Gastroesophageal sphincter (tissue), 4 donors: ENCODE measurements at places on chromosomes 12 and 14. TPM values are rescaled to one million over a fixed set of nuclear protein-coding genes. Genes with fewer than 3 reads are reported as not detected.

MAP3K9 gene
- total RNA-seq, result 0.62 TPM

GRCh38 chr12:93042283-93042682 lies 113.2 kb upstream of the EEA1 start:
- ATAC-seq, result no peak

DNA sequence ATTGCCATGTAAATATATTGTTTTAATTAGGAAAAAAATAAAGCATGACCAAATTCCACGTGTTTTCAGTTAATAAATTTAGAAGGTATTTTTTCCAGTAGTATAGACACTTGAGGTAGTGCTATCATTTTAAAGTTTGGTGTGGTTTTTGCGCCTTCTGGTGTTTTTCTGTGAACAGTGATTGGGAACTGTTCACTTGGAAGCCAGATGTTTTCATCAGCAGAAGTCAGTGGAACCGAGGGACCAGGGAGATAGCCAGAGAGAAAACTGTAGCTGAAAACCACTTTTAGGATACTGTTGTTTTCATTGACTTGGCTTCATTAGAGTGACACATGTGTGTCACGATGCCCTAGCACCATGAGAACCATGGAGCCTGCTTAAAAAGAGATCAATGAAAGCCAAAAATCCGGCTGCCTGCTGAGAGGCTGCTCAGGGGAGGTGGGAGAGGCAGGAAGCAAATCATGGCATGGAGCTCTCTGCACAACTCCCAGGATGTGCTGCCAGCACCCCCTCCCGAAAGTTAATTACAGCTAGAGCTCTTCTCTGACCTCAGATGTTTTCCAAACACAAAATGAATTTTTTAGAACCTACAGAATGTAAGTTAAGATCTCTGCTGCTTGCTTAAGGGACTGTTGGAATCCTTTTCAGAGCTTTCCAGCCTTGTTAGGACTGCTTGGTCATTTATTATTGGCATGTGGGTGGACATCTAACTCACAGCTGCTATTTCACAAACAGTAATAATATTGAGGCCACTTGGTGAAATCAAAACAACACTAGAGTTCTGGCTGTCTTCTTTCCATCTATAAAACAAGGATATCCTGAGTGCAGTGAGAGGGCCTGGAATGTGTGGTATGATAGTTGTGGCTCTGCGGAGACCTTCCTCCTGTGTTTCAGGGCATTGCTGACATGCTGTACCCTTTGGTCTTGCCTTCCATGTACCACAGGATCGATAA lies 192.3 kb downstream of the ANO4 start:
- peak; percentile 62 for ATAC-seq

DNA sequence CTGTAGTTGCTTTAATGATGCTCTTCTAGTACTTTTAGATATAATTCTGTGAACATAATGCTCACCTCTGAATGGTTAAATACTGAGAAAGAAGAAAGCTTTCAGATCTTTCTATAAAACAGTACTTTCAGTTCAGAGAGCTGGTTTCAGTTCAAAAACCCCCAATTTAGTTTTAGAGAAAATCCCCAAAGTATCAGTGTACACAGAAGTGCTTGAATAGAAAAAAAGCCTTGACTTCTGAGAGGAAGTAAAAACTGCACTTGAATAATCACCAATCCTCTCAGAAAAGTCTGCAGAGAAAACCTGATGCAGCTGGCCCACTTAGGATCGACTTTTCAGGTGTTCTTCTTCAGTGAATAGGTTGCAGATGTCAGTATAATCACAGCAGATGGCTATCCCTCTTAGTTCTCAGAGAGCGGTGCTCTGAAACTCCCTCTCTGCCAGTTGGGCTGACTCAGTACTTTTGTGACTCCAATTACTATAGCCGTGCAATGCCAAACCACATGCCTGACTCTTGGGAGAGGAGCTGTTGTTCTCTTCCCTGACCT lies 616.3 kb downstream of the LRFN5 start:
- ATAC-seq, result no peak

GRCh38 chr14:76287063-76287462 lies 88.9 kb upstream of the ESRRB start:
- ATAC-seq, result no peak

DNA sequence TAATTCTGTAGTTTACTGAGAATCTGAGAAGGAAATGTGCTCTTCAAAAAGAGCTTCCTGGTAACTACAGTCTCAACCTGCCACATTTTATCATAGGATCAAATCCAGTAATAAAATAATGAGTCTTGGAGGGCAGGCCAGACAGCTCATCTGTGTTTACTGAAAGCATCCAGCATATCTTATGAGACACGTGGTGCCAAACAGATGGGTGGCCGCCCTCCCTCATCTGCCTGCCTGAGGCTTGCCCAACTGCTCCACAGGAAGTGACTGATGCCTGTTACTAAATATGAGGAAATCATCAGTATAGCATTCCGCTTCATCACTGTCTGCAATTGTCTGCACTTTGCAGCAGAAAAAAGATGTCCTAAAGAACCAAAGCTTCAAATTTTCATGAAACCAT lies 13.5 kb downstream of the DHRS7 start:
- ATAC-seq, result peak; percentile 98

DNA sequence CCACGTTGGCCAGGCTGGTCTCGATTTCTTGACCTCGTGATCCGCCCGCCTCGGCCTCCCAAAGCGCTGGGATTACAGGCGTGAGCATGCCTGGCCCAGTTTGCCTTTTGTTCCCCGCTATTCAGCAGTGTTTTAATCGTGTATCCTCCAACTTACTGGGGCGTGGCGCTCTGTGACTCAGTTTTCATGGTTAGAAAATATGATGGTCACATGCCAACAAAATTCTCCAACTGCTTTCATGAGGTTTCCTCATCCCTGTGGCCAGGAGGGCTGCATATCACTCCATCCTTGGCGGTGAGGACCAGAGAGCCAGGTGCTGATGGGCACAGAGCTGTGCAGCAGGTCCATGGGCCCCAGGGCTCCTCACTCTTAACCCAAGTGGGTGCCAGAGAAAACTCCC lies 33.0 kb upstream of the PRMT8 start:
- ATAC-seq, result no peak

DNA sequence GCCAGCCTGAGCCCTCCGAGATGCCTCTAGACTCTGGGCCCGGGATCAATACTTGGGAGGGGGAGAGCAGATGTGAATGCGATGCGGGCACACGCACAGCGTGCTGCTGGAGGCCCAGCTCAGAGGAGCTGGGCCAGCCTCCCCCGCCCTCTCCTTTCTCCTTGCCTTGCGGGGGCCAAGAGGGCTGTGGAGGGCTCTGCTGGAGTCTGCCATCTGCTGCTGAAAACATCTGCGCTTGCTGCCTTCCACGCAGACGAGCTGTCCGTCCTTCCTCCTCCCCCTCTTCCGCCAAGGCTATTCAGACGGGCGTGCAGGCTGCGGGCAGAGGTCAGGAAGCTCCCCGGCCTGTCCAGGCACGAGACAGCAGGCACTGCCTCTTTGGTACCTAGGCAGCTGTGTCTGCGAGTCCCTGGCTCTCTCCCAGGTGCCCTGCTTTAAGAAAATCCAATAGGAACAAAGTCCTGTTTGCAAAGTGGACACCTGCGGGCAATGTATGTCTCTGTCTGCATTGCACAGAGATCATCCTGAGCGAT lies 75.2 kb downstream of the SPRING1 start:
- no peak for ATAC-seq

DNA sequence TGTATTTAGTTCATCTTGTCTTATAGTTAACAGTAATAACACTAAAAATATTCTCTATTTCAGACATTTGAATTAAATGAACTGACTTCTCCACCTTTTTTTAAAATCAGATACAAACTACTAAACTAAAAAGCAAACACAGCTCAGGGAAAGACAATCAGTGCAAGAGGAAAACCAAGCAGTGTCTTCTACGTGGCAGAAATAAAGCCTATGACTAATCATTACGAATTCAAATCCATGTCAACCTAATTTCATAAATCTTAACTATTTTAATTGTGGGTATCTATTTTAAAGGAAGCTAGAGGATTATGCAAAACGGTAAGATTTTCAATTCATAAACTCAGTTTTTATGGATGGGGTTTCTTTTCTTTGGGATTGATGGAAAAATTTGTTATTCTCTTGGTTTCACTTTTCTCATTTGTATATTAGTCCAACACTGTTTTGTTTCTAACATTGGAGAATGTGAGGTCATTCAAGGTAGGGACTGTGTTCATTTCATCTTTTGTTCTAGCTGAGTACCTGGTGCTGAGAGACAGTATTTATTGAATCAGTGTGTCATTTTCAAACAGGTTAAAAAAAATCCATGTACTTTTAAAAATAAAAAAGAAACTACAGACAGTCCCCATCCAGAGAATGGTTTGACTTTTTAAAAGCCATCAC lies 12.8 kb upstream of the PALS1 start:
- ATAC-seq, result no peak
